Urinary bladder (tissue), 4 donors: ENCODE measurements at places on chromosomes 7 and 10. TPM values are rescaled to one million over a fixed set of nuclear protein-coding genes. Genes with fewer than 3 reads are reported as not detected.

DNA sequence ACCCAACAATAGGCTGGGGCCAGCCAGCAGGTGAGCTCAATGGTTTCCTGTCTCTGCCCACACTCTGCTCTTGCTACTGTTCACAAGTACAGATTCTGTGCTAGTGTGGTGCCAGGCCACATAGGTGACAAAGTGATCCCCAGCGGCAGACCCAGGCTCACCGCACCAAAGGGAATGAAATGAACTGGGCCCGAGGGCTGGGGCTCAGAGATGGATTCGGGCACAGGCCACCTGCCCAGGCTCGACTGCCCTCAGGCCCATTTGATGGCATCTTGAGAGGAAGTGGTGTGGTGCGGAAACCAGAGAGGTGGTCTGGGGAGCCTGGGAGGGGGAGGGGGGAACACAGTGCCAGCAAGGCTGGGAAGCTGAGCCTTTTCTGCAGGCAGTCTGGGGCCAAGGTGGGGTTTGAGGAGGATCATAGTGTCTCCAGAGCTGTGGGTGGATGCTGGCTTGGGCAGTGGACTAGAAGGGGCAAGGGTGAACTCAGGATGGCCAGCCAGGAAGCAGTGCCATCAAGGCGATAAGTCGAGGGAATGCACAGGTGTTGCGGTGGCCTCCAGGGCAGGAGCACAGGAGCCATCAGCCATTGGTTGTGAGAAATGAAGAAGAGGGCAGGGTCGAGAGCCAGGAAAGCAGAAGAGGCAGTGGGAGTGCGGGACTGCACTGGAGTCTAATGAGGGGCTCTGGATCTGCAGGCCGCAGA lies 85.2 kb downstream of the ARHGAP22 start:
- DNase-seq, result no peak

FKBP6 gene
- polyA plus RNA-seq, result not detected

DNA sequence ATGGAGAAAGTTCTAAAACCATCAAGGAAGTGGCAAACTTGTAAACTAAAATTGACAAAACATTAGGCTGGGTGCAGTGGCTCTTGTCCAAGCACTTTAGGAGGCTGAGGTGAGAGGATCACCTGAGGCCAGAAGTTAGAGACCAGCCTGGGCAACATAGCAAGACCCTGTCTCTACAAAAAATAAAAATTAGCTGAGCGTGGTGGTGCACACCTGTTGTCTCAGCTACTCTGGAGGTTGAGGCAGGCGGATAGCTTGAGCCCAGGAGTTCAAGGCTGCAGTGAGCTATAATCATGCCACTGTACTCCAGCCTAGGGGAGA lies 29.4 kb upstream of the HNRNPH3 start:
- no peak for DNase-seq

- no peak for DNase-seq
Measured at GRCh38 chr7:41313171-41313570, 389.7 kb downstream of the INHBA start.

- no peak for DNase-seq
Measured at GRCh38 chr7:156780724-156781455, 112.1 kb downstream of the LMBR1 start.

AKR1C2 gene
- polyA plus RNA-seq, result 153 TPM

GRCh38 chr10:90718182-90718581 lies 139.7 kb downstream of the HTR7 start:
- DNase-seq, result no peak

DNA sequence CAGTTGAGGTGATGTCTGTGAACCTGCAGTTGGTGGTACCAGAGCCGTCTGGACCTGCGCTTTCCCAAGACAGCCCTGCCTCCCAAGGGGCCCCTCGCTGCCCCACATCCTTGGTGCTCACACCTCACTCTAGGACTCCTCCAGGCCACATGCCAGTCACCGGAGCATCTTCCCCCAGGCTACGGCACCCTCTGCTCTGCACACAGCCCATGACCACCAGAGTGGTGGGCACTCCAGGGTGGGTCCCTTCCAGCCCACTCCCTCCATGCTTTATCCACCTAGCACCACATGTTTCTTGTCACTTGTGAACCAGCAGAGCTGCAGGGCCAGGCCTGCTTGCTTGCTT lies 183.7 kb upstream of the SH2B2 start:
- DNase-seq, result no peak

- DNase-seq, result no peak
Measured at GRCh38 chr10:5666008-5666840, at the start of gene ASB13. ASB13 (minus strand) TSS chr10:5666595; CDS start chr10:5666551, 44 bp downstream.

- no peak for DNase-seq
Measured at GRCh38 chr10:323651-324293, 188.5 kb downstream of the ZMYND11 start.

DNA sequence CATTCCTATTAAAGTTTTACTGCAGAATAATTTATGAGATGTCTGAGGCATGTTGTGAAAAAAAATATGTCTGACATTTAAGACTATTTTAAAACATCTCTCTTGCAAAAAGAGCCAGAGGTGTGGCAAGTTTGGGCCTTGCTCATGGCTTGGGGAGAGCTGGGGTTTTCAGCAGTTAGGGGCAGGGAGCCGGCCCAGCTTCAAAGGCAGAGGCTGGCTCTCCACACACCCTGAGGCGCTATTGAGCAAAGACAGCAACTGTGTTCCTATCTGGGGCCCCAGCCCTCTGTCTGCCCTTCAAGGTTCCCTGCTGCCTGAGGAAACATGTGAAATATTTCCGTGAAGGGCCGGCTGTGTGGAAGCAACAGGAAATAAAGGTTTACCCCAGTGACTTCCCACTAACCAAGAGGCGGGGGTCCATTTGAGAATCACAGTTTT lies 94.0 kb downstream of the SORBS1 start:
- no peak for DNase-seq

PGAM2 gene
- 0.71 TPM for polyA plus RNA-seq

GRCh38 chr10:121313119-121313875 lies 284.9 kb downstream of the FGFR2 start:
- no peak for DNase-seq

CLDN3 gene
- 1.6 TPM for polyA plus RNA-seq

DNA sequence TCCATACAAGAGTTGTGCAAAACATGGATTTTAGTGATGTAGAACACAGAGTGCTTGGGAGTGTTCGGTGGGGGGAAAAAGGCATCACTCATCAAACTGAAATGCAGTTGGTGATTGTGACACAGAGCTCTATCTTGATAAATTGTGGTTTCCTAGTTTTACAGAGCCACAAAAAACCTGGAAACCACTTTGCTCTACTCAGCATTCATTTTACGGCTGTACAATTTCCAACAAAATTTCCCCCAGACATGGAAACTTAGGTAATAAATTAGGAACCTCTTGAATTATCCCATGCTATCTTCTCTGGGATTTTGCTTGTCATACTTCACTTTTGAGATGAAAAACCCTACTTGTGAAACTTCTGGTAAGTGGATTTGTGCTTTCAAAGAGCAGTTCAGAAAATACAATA lies 614.9 kb upstream of the FZD8 start:
- DNase-seq, result no peak

SRGN gene
- polyA plus RNA-seq, result 205 TPM

- no peak for DNase-seq
Measured at GRCh38 chr10:60155099-60155877, 234.4 kb downstream of the ANK3 start.

GRCh38 chr10:70853038-70853437 lies 35.3 kb downstream of the PCBD1 start:
- DNase-seq, result no peak

GRCh38 chr7:33191340-33191739 lies 62.0 kb downstream of the BBS9 start:
- DNase-seq, result no peak

DNA sequence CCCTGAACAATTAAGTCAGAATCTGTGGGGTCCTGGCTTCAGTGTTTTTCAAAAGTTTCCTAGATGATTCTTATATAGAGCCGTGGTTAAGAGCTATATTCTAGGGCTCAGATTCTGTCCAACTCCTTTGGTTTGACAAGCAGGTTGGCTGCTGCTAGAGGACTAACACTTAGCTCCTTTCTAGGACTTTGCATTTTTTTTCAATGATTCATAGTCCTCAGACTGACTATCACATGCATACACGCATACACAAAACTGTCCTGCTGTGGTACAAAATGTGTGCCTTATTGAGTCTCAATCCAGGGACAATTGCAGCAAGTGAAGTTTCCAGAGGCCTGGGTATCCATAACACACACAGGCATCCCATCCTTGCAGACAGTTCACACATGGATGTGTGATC lies 392.0 kb downstream of the NRG3 start:
- no peak for DNase-seq

SFTPD gene
- 0.47 TPM for polyA plus RNA-seq

GRCh38 chr7:146728611-146729010 lies 612.0 kb downstream of the CNTNAP2 start:
- DNase-seq, result no peak

DNA sequence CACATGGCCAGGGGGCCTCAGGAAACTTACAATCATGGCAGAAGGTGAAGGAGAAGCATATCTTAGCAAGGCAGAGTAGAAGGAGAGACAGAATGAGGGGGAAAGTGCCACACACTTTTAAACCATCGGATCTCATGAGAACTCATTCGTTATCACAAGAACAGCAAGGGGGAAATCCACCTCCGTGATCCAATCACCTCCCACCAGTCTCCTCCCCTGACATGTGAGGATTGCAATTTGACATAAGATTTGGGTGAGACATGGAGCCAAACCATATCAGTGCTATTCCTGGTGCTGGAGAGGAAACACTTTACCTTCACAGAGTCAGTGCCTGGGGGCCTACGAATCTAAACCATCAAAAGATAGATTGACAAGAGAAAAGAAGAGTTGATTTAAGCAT lies 61.8 kb downstream of the LGI1 start:
- DNase-seq, result no peak

DNA sequence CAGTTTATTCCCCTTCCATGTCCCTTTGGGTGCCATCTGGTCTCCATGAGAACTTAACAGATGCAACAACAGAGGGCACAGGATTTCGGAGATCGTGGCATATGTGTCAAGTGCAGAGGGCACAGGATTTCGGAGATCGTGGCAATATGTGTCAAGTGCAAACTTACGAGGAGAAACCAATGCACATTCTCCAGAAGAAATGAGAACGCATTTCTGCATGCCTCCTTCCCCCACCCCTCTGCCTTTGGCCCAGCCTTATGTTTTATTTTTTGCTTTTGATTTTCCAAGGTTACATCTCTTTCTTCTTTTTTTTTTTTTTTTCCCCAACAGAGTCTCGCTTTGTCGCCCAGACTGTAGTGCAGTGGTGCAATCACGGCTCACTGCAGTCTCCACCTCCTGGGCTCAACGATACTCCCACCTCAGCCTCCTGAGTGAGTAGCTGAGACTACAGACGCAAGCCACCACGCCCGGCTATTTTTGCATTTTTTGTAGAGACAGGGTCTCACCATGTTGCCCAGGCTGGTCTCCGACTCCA lies 586 bp upstream of the ANKRD26 start:
- DNase-seq, result no peak
